T-helper 17 cell (primary cell): ENCODE measurements at places on chromosomes 5 and 9.

- no peak for DNase-seq
Observed at GRCh38 chr9:23747088-23748075, 78.7 kb downstream of the ELAVL2 start.

GRCh38 chr9:114539701-114540380, 34.6 kb upstream of the WHRN start:
- no peak for DNase-seq

DNA sequence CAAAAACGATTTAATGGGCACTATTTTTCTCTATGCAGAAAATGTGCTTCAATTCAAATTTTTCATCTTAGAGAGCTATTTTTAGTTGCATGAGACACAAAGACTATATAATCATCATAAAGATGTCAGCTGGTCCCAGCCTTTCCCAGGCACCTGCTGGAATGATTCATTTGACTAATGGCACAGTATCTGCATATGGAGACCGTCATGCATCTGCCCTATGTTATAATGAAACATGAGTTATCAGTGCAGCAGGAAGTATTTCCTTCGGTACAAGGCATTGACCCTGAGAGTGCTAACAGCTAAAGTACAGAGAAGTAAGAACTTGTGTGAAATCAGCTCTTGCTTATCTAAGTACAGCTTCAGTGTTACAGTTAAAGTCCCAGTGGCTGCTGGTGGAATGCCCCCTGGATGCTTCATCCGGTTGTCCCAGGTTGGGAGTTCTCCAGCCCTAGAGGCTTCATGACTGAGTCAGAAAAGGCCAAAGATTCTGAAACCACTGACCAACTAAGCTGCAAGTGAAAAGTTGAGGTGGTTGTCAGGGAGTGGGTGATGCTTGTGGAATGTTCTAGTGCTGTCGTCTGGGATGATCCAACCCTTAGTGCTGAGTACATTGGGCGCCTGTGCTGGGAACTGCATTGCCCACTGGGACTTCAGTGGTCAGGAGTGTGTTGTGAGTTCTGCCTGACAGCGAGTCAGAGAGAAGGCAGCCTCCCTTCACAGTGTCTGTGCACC, 57.2 kb downstream of the MTRR start:
- DNase-seq, result no peak

GRCh38 chr5:40575921-40576320, 103.8 kb upstream of the PTGER4 start:
- DNase-seq, result no peak

- no peak for DNase-seq
Observed at GRCh38 chr5:12861886-12862654, 957.8 kb upstream of the CTNND2 start.
